Cortex of kidney (tissue), 1 donor: ENCODE measurements at places on chromosomes 11 and 22.

- DNase-seq: no peak
These were observed 2.5 kb downstream of the SMIM35 start for GRCh38 chr11:118084247-118084646.

DNA sequence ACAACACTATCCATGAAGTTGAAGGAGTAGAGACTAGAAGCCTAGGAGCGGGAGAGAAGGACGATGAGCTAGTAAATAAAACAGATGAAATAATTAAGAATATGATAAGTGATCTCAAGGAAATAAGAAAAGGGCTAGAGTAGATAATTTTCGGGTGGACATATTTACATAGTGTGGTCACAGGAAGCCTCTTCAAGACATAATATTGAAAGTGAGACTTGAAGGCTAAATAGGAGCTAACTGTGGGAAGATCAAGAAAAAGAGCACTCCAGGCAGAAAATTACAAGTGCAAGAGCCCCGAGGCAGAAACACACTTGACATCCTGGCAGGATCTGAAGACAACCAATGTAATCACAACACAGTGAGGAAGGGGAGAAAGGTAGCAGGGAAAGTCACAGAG, 11.9 kb upstream of the PPFIBP2 start:
- DNase-seq: no peak

DNA sequence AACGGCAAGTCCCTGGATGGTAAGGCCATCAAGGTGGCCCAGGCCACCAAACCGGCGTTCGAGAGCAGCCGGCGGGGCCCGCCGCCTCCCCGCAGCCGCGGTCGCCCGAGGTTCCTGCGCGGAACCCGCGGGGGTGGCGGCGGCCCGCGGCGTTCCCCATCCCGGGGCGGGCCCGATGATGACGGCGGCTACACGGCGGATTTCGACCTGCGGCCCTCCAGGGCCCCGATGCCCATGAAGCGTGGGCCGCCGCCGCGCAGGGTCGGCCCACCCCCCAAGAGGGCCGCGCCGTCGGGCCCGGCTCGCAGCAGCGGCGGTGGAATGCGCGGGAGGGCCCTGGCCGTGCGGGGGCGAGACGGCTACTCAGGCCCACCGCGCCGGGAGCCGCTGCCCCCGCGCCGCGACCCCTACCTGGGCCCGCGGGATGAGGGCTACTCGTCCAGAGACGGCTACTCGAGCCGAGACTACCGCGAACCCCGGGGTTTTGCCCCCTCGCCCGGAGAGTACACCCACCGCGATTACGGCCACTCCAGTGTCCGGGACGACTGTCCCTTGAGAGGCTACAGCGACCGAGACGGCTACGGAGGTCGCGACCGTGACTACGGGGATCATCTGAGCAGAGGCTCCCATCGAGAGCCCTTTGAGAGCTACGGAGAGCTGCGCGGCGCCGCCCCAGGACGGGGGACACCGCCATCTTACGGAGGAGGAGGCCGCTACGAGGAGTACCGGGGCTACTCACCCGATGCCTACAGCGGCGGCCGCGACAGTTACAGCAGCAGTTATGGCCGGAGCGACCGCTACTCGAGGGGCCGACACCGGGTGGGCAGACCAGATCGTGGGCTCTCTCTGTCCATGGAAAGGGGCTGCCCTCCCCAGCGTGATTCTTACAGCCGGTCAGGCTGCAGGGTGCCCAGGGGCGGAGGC, 792 bp downstream of the RBMXL2 start:
- no peak for DNase-seq

- DNase-seq: no peak
These were observed 41.1 kb downstream of the BMAL1 start for GRCh38 chr11:13318498-13319295.

- no peak for DNase-seq
These were observed 18.4 kb upstream of the OSBPL5 start for GRCh38 chr11:3183523-3183922.

DNA sequence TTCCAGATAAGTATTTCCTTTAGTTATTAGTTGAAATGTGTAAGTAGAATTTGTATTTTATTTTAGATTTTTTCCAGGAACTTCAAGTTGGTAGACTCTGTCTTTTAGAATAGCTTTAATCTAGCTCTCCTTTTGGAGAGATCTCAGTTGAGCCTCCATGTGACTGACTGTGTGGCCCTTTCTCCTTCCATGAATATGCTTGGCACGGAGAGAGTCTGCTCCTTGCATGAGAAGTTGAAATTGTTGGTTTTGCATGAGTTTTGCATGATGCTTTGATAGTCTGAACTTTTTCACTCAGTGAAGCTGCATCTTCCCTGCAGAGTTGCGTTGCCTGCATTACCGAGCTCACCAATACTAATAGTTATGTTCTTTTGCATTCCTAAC, 32.8 kb upstream of the CTTN start:
- no peak for DNase-seq

DNA sequence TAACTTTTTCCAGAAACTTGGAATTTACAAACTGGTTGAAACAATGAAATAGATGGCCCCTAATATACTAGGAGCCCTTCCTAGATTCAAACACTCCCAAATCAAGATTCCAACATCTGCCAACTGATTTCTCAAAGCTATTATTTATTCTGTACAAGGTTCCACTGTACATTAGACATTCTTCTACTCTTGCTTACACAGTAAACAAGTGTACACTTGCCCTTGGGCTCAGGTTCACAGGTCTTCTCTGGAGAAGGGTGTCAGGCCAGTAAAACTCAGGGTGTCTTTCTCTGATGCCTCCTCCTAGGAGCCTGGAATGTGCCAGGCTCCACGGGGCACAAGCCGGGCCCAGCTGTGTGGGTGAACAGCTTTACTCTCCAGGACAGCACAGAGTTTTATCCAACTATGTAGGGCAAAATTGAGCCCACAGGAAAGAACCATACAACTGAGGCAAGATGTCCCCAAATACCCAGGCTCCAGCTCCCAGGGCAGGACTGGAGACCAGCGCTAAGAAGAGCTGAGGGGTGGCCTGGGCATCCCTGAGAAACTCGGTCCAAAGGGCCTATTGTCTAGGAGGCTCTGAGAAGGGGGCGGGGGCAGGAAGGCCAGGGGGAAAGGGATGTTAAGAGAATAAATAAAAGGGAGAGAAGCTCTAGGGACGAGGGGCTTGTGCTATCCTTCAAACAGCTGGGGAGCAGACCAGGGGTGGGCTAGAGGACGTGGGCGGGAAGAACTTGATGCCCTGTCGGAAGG, 8.8 kb upstream of the MFRP start:
- no peak for DNase-seq

DNA sequence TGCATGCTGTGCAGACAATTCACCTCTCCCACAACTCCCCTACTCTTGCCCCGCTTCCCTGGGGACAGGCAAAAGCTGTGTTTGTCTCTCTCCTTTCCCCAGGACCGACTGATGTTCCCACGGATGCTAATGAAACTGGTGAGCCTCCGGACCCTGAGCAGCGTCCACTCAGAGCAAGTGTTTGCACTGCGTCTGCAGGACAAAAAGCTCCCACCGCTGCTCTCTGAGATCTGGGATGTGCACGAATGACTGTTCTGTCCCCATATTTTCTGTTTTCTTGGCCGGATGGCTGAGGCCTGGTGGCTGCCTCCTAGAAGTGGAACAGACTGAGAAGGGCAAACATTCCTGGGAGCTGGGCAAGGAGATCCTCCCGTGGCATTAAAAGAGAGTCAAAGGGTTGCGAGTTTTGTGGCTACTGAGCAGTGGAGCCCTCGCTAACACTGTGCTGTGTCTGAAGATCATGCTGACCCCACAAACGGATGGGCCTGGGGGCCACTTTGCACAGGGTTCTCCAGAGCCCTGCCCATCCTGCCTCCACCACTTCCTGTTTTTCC, 1.4 kb upstream of the MADD start:
- DNase-seq: no peak

GRCh38 chr11:83990160-83990733, 704.1 kb upstream of the CCDC90B start:
- DNase-seq: no peak

- DNase-seq: no peak
These were observed 52.3 kb downstream of the ZNRF3 start for GRCh38 chr22:28935713-28936112.
